Right ventricle myocardium inferior (tissue), 1 donor: ENCODE measurements at places on chromosomes 6 and 20.

DNA sequence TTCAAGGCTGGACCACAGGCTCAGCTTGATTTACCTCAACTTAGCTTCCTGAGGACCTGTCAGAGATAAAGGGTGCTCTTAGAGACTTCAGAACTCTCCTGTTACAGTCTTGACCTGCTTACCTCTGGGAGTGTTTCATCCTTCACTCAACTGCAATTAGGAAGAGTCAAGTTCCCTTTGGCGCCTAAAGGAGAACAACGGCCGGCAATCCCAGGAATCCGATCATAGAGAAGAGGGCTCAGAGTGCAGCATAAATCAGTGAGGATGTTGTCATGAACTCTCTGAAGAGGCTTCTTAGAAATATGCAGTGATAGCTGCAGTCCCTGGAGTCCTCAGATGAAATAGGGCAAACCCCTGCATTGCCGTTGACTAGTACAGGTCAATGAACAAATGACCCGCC is 36.4 kb downstream of the LYRM2 start:
- DNase-seq = no peak

GRCh38 chr20:31916708-31917107 is 35.1 kb downstream of the PDRG1 start:
- no peak for DNase-seq

GRCh38 chr20:37407573-37408002 is 61.6 kb downstream of the SRC start:
- DNase-seq = no peak

GRCh38 chr20:2610941-2611720 is 41.3 kb upstream of the NOP56 start:
- no peak for DNase-seq
